ENCODE measurements at places on chromosomes 6 and 20. TPM values are rescaled to one million over a fixed set of nuclear protein-coding genes. Genes with fewer than 3 reads are reported as not detected.

ZNF341 gene
- total RNA-seq, result 5.8 TPM

ABHD16B gene
- total RNA-seq, result not detected

DNA sequence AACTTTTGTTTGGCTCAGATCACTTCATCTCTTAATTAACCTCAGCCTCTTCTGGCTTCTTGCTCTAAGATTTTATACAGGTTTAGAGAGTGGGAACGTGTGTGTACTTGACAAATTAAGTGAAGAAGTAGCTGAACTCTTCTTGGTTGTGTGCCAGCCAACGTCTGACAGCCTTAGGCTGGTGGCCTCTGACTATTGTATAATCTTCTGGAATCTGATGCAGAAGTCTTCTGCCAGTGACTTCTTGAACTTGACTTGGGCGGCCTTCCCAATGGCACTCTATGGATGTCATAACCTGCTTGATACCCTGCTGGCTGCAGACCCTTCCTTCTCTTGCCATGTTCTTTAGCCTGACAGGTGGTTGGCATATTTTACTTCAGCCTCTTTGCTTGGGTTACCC lies 660.5 kb downstream of the DOK5 start:
- H3K4me3 ChIP-seq, result no peak overlapping the region
- DNase-seq, result no peak
- no peaks in the 10 kb centered on the region for H3K36me3 ChIP-seq
- H3K4me1 ChIP-seq, result no peaks in the 10 kb centered on the region
- H3K27me3 ChIP-seq, result no peaks in the 10 kb centered on the region

GRCh38 chr6:157951828-157952227 lies 29.8 kb upstream of the SYNJ2 start:
- H3K27ac ChIP-seq, result no peak overlapping the region
- H3K36me3 ChIP-seq, result no peaks in the 10 kb centered on the region
- no peaks in the 10 kb centered on the region for H3K4me1 ChIP-seq
- H3K4me3 ChIP-seq, result no peak overlapping the region
- H3K27me3 ChIP-seq, result peaks cover 25% of the 10 kb centered on the region
- DNase-seq, result no peak

GRCh38 chr20:24305371-24305770 lies 164.1 kb upstream of the SYNDIG1 start:
- H3K27me3 ChIP-seq, result no peaks in the 10 kb centered on the region
- peaks cover 4% of the 10 kb centered on the region for H3K4me1 ChIP-seq
- no peaks in the 10 kb centered on the region for H3K36me3 ChIP-seq
- no peak for DNase-seq
- H3K27ac ChIP-seq, result no peak overlapping the region

GRCh38 chr20:45235995-45236394 lies 14.8 kb downstream of the SEMG2 start:
- no peaks in the 10 kb centered on the region for H3K4me1 ChIP-seq
- no peak overlapping the region for H3K4me3 ChIP-seq
- H3K36me3 ChIP-seq, result no peaks in the 10 kb centered on the region
- DNase-seq, result no peak
- H3K27ac ChIP-seq, result no peak overlapping the region
- H3K27me3 ChIP-seq, result peaks cover 32% of the 10 kb centered on the region

Measured in activated CD4-positive, alpha-beta T cell treated with anti-CD3 and anti-CD28 coated beads, Interleukin-2, amount 10 ng/mL, durations not matched to agents 7 days and 5 days (primary cell).